Right cardiac atrium (tissue), 5 donors: ENCODE measurements at places on chromosomes 1 and 21. TPM values are rescaled to one million over a fixed set of nuclear protein-coding genes. Genes with fewer than 3 reads are reported as not detected.

DNA sequence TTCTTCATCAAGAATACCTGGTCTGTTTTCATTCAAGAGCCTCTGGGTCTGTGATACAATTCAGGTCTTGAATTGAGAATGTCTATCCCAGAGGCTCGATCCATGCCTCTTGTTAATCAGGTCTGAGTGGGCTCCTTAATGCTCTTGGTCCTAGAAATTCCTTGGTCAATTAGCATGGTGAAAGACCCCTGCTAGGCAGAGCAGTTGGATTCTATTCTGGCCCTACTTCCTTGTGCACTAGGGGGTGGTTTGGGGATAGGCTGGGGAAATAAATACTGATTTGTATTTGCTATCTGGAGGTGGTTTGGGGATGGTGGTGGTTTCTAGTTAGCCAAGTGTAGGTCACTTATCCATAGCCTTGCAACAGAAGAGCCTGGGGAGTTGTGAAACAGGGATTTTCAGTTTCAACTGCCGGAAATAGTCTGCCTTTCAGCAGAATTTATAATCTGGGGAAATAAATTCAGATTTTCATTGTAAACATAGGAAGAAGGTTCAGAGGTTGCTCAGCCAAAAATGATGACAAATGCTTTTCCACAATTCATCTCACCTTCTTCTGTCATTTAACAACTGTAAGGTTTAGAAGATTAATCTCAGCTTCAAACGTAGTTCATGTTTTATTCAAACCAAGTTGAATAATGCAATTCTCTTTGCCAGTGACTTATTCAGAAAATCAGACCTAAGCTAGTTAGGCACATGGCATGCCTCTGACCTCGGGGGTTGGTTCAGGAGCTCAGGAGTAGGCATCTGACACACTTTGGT lies 22.2 kb upstream of the SCAF4 start:
- no peak for DNase-seq

- no peak for DNase-seq
Observed at GRCh38 chr1:145892486-145893087, 6.9 kb upstream of the ANKRD35 start.

The CCSAP gene
- 3.6 TPM for total RNA-seq

DNA sequence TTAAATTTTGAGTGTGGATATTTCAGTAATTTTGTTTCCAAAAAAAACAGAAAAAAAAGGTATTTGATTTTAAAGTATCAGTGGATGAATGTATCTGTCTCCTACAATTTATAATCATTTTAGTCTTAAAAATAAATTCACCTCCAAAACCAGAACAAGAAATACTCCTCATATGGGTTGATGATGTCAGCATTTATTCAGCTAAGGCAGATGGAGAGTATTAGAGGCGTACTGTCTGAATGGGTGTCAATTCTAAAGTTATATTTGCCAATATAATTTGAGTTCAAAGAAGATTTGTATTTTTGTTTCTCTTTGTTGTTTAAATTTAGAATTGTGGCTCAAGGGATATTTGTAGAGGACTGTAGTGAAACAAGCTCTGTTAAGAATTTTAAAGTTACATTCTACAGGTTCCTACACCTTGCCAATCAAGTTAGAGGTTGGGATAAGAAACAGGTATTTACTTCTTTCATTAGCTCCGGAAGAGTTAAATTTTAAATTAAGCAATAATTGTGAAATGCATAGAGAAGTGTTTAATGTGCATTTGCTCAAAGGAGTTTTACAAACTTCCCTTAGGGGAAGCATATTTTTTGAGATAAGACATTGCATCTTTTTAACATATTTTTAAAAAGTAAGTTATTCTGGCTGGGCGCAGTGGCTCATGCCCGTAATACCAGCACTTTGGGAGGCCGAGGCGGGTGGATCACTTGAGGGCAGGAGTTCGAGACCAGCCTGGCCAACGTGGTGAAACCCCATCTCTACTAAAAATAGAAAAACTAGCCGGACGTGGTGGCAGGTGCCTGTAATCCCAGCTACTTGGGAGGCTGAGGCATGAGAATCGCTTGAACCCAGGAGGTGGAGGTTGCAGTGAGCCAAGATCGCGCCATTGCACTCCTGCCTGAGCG lies 1.2 kb downstream of the PLA2G4A start:
- peak; percentile 18 for DNase-seq
